ENCODE measurements at places on chromosomes 4 and X.

- DNase-seq, result no peak
Measured at GRCh38 chr4:74317616-74318246, 9.5 kb downstream of the EPGN start.

DNA sequence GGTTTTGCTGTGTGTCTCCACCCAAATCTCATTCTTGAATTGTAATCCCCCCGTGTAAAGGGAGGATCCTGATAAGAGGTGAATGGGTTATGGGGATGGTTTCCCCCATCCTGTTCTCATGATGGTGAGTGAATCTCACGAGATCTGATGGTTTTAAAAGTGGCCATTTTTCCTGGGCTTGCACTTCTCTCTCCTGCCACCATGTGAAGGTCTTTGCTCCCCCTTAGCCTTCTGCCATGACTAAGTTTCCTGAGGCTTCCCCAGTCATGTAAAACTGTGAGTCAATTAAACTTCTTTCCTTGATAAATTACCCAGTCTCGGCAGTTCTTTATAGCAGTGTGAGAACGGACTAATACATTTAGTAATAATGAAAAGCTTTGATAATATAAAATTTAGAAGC, 46.9 kb downstream of the ANTXR2 start:
- no peak for DNase-seq

- DNase-seq, result no peak
Measured at GRCh38 chr4:44651425-44651824, at the start of gene YIPF7. Gene YIPF7, minus strand, starts transcription at chr4:44651625. Its CDS starts 1,525 bp downstream, at chr4:44650100.

DNA sequence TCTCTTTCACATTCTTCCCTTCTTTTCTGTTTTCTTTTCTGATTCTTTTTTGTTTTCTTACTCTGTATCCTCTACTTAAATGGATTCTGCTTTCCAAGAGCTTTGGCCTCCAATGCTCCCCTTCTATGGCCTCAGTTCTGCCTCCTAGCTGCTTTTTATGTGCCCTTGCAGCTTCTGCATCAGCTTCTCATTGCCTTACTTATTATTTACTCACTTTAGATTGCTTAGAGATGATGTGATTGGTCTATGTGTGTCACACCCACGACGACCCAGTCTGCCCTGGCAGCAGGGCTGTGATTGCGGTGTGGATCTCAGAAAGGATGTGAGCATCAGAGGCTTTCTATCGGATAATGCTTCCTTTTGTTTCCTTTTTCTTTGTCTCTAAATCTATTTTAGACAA, 71.8 kb upstream of the SMARCA5 start:
- DNase-seq, result no peak

- no peak for DNase-seq
Measured at GRCh38 chr4:159608436-159608835, 505.6 kb downstream of the RAPGEF2 start.

DNA sequence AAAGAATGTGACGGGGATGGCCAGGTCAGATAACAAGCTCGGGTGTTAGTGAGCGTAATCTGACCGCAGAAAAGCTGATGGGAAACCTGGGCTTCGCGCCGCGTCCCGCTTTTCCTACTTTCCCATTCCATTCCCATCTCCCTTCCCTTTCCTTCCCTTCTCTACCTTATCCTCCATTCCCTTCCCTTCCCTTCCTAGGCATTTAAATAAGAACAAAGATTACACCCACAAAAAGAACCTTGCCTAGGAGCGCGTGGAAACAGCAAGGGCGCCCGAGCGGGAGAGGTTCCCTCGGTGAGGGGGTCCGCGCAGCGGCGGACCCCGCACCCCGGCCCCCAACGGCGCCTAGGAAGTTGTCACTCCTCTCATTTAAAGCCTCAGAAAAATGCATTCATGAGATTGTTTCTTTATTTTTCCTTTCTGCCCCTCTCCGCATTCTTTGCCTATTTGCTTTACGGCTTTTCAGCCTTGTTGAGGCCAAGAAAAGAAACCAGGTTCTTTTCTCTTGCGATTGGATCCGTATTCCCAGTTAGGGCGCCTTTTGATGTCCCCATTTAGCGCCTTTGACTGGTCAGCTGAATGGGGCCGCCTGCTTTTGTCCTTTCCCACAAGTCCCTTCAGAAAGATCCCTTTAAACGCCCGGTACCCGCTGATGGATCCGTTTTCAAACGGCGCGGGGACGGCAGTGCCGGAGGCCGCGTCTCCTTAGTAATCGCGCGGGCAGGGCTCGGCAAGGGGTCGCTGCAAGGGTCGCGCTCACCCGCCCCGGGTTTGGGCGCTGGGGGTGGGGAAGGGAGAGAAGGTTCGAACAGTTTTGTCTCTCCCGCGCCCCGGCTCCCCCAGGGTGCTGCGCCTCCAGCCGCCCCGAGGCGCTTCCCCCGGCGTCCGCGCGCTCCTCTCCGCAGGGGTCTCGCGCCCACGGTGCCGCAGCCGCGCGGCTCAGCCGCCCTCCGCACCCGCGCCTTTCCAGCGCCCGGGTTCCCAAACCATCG, 54.1 kb upstream of the TMEM33 start:
- no peak for DNase-seq

DNA sequence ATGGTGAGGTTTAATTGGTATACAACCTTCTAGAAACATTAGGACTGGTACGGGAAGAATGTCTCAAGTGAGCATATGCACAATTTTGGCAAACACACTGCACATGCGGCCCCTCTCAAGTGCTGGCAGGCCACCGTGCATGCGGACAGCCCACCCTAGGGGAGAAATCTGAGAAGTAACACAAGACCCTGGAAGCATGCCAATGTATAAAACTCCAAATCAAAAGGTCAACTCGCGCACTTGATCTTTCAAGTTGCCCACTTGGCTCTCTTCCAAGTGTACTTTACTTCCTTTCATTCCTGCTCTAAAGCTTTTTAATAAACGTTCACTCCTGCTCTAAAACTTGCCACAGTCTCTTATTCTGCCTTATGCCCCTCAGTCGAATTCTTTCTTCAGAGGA, 488.3 kb downstream of the CFAP47 start:
- no peak for DNase-seq

DNA sequence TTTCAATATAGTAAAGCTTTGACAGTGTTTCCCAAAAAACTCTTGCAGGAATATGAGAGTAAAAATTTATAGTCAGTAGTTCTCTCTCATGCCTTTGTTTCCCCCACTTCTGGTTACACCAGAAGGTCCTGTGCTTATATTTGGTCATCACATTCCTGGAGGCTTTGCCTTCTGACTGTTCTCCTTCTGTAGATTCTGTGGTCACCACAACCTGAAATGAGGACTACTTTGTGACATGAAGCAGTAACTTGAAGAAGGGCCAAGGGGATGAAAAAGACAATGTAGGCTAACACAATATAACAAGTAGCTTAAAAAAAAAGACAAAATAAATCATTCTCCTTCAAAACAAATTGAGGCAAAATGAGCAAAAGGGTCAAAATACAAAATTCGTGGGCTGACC, 366.2 kb upstream of the NR3C2 start:
- DNase-seq, result no peak

- no peak for DNase-seq
Measured at GRCh38 chr4:48472794-48473193, 10.3 kb upstream of the SLC10A4 start.

DNA sequence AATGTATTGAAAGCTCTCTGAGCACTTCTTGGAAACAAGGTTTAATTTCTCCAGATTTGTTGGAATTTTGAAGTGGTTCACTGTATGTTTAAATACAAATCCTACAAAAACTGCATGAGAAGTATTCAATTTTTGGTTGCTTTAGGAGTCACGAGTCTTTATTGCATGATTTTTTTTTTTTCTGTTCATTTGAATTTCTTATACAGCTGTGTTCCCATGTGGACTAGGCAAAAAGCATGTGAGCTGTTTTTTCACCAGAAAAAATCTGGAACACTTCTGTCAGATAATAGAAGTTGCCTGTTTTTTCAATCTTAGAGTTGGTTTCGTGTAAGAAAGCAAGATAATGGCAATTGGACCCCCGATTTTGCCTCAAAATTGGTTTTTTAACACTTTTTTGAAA, 66.4 kb downstream of the SLC9A6 start:
- no peak for DNase-seq

- DNase-seq, result no peak
Measured at GRCh38 chr4:168409089-168409801, 71.0 kb downstream of the DDX60L start.

GRCh38 chr4:110949542-110949941, 326.7 kb upstream of the PITX2 start:
- DNase-seq, result no peak
